Stimulated activated CD8-positive, alpha-beta memory T cell treated with anti-CD3 and anti-CD28 coated beads, Interleukin-2, amount 100 ng/mL, for 1 hour (primary cell): ENCODE measurements at places on chromosomes 16 and 17.

- no peak for DNase-seq
Observed at GRCh38 chr17:41620583-41621434, 3.6 kb downstream of the KRT17 start.

- DNase-seq = no peak
Observed at GRCh38 chr16:12708266-12708665, 95.4 kb downstream of the CPPED1 start.

DNA sequence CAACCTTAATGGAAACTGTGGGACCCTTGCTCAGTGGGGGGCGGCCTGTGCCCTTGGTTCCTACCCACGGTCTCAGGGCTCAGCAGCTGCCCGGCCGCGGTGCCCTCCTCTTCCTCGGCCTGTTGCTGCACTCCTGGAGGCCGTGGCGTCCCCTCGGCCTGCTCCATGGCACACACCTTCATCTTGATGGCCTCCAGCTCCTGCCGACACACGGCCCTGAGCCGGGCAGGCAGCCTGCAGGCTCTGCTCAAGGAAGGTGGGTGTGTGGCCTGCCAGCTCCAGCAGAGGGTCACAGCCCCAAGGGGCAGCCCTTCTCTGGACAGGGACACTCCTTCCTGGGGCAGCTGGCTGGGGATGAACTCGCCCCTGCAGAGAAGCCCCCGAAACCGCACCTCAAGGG is 718 bp downstream of the PABPN1L start:
- no peak for DNase-seq

DNA sequence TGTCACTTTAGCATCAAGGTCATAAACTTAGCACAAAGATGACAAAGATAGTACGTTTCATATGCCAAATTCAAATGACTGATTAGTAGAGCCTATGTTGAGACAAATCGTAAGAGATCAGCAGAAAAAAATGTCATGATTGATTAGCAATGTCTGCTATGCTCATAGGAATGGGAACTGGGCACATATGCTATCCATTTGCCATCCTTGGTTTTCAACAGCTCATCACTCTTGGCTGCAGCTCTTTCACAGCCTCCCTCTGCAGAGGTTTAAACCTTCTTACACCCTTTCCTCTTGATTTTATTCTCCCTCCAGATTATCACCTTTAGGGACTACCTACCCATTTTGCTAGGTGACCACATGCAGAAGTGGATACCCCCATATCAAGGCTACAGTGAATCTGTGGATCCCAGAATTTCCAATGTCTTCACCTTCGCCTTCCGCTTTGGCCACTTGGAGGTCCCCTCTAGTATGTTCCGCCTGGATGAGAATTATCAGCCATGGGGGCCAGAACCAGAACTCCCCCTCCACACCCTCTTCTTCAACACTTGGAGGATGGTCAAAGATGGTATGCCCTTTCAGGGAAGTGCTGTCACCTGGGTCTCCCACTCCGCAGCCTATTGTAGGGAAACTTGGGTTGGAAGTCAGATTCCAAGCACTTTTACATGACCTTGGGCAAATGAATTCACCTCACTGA is 16.2 kb downstream of the MPO start:
- no peak for DNase-seq

- DNase-seq = no peak
Observed at GRCh38 chr16:54385141-54385540, 98.6 kb upstream of the IRX3 start.

DNA sequence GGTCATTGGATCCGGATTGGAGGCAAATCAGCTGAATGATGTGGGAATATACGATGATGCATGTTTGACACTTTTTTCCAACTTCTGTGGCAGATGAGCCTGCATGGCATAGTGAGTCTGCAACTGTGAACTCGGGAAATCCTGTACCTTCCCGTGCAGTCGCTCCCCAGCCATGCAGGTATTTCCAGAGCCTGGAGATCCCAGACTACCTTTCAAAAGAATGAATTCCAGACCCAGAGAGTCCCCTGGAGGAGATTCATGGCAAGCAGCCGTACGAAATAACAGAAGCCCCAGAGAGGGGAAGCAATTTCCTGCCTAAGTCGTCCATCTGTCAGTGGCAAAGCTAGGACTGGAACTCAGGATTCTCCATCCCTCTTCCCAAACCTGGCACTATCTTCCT is 75.7 kb upstream of the FAM20A start:
- no peak for DNase-seq

DNA sequence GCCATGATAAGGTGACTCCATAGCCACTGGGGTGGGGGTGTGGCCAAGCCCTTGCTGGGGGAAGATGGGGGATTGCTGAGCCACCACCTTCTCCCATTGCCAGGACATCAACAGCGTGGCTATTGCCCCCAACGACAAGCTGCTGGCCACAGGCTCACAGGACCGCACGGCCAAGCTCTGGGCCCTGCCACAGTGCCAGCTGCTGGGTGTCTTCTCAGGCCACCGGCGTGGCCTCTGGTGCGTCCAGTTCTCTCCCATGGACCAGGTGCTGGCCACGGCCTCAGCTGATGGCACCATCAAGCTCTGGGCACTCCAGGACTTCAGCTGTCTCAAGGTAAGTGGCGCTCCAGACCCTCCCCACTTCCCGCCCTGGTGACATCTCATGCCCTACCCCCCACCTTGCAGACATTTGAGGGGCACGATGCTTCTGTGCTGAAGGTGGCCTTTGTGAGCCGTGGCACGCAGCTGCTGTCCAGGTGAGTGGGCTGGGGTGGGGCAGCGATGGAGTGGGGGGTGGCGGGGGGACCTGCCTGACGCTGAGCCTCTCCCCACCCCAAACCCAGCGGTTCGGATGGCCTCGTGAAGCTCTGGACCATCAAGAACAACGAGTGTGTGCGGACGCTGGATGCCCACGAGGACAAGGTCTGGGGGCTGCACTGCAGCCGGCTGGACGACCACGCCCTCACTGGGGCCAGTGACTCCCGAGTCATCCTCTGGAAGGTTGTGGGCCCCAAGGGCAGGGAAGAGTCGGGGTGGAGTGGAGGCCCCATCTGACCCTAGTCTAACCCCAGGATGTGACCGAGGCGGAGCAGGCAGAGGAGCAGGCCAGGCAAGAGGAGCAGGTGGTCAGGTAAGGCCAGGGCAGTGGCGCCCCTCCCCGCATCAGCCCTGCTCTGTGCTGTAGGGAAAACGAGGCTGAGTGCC is 4.1 kb downstream of the NOXO1 start:
- DNase-seq = no peak

DNA sequence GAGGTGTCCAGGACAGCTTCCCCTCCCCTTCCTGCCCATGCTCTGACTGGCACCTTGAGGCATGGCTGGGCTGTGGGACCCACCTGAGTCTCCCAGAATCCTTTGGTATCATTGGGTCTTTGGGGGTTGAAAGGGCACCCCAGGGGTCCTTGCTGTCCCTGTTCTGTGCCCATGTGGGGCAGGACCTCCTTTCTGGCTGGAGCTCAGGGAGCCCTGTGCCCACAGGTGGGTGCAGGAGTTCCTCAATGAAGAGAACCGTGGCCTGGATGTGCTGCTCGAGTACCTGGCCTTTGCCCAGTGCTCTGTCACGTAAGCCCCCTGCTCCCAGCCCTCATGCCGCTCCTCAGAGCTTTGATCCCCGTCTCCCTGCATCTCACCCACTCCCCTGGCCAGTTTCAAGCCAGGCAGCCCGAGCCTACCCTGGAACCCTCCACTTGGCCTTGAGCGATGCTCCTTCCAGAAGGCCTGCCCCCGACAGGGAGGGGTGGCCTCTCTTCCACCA is 11.8 kb downstream of the FMNL1 start:
- no peak for DNase-seq

- no peak for DNase-seq
Observed at GRCh38 chr16:71474864-71475263, 12.8 kb upstream of the ZNF23 start.

GRCh38 chr16:89924297-89924924 is 1.3 kb downstream of the TUBB3 start:
- DNase-seq = no peak

- no peak for DNase-seq
Observed at GRCh38 chr17:59893676-59894100, 767 bp downstream of the RPS6KB1 start.

GRCh38 chr16:23424292-23424958 is 28.6 kb downstream of the COG7 start:
- DNase-seq = no peak

GRCh38 chr16:21321736-21322135 is 43.6 kb upstream of the CRYM start:
- DNase-seq = no peak

DNA sequence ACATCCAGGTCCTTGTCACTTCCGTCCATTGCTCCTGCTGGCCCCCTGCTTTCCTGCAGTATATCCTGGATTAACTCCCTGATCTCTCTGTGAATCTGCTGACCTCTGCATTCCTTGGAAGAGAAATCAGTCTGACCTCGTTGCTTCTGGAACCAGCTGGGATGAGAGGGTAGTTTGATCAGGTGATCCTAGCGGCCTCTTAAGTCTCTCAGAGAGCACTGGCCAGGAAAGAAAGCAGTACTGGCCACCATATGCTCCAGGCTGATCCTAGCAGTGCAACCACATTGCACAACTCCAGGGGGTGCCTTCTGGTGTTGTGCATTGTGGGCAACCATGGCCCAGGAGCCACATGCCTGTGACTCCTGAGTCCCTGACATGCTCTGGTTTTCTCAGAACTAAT is 79.2 kb downstream of the ARHGAP23 start:
- no peak for DNase-seq

DNA sequence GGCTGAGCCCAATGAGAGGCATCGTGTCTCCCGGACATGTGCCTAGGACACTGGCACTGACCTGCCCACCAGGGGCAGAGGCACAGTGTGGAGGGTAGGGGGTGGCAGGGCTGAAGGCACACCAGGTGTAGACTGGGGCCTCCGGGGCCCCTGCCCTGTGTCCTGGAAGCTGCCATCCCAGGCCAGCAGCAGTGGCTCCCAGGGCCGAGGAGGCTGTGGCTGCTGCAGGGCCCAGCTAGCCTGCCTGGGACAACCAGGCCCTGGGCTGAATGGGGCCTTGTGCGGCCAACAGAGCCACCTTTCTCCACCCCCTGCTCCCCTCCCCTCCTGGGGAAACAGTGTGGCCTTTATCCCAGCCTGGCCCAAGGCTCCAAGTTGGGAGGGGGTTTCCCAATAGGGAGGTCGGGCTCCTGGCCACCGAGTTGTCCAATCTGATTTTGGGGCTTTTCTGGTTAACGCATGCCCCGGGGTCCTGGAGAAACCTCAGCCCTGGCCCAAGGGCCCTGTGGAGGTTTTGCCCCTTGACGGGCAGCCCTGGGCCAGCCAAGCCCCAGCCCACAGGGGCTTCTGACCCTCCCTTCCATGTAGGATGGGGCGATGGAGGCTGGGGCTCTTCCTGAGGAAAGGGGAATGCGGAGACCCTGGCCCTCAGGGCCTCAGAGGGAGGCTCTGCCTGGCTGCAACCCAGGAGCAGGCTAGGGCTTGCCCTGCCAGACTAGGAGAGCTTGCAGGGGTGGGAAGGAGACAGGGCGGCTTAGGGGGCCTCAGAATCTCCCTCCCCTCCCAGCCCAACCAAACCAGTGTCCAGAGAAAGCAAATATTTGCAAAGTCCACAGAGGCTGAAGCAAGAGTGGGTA is 4.2 kb downstream of the MTSS2 start:
- DNase-seq = no peak
